Fibroblast of skin of left biceps (primary cell): ENCODE measurements at places on chromosomes 6 and 20.

GRCh38 chr20:14434384-14435136 is 97.1 kb upstream of the FLRT3 start:
- no peak for DNase-seq

- no peak for DNase-seq
These were observed 1.1 kb downstream of the SLC22A1 start for GRCh38 chr6:160122744-160123143.

- no peak for DNase-seq
These were observed 20.1 kb downstream of the C6orf141 start for GRCh38 chr6:49570474-49571079.

DNA sequence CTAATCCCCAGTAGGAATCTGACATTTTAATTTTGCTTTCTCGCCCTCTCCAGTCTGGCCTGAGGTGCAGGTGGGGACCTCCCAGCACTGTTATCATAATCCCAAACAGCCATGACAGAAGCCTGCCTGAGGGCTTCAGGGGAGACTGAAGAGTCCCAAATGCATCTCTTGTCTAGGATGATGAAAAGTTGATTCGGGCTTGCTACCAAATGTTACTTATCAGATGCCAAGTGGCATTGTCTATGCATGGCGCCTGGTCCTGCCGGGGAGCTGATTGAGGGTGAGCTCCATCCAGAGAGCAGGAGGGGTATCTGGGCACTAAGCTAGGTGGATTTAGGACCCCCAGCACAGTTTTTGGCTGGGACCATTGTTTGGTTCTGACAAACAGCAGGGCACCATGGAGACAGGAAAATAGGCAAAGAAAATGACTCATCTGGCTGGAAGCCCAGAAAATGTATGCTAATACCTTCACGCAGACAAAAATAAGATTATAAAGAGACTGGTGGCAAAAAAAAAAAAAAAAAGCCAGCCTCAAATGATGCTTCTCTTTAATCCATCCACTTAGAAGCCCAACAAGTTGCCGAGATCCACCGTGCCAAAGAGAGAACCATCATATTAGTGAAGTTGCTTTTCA is 513.7 kb upstream of the SULF2 start:
- DNase-seq, result peak; percentile 89
